Activated T-helper 1 cell treated with anti-CD3 and anti-CD28 coated beads, Interleukin-2, amount 50 U/mL, for 16 hours (primary cell): ENCODE measurements at places on chromosomes 16 and 17.

DNA sequence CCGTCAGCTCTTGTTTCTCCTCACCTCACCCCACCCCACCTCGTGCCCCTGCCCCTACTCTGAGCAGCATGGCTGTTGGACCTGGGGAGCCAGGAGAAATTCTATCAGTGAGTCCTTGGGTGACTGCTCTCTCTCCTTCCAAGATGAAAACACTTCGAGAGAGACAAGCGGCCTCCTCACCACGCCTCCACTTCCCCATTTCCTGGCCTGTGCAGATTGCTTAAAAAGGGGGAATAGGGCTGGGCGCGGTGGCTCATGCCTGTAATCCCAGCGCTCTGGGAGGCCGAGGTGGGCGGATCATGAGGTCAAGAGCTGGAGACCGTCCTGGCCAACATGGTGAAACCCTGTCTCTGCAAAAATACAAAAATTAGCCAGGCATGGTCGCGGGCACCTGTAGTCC is 9.5 kb downstream of the DLX4 start:
- DNase-seq = no peak

- no peak for DNase-seq
These were observed 149.0 kb downstream of the NTN1 start for GRCh38 chr17:9170336-9170735.

GRCh38 chr17:69031839-69032238 is 28.9 kb downstream of the ABCA9 start:
- no peak for DNase-seq

DNA sequence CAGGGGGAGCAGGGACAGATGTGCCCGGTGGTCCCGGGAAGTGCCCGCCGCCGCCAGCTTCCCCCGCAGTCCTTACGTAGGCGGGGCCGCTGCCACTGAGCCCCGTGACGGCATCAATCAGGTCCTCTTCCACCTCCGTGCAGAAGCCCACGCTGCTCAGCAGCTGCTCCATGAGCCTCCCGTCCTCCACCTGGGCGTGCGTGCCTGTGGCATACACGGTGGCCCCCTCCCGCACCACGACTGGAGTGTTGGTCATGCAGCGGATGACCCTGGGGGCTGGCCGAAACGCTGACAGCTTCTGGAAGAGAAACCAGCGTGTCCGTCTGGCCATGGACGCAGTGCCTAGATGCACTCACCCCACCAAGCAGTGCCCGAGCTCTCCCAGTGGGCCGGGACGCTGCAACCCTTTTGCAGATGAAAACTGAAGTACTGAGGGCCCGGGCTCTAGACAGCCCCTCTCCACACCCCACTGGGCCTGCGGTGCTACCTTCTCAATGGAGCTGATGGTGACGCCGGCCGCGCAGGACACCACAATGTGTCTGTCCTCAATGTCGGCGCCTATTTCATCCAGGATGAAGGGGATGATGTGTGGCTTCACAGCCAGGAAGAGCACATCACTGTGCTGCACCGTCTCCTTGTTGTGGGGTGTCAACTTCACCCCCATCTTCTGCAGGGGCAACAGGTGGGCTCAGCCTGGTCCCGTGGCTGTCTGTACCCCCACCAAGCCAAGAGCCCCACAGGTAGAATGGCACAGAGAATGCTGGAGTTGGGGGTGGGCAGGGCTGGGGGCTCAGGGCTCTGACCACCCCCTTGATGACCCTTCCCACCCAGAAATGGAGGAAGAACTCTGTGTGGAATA is 2.0 kb downstream of the PYCR1 start:
- DNase-seq = no peak

- DNase-seq = no peak
These were observed 592.5 kb upstream of the CA10 start for GRCh38 chr17:52751051-52751450.

GRCh38 chr17:31802502-31802901 is 56.5 kb downstream of the COPRS start:
- DNase-seq = no peak

DNA sequence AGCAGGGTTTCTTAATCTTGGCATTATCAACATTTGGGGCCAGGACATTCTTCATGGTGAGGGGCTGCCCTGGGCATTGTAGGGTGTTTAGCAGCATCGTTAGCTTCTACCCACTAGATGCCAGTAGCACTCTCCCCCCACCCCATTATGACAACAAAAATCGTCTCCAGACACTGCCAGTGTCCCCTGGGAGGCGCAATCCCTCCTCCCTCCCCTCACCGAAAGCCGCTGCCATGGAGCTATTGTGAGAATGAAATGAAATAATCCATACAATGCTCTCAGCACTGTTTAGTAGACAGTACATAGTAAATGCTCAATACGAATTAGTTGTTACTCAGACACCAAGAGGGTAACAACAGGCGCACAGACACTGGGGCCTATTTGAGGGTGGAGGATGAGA is 502.9 kb downstream of the NPIPA7 start:
- DNase-seq = no peak

- DNase-seq = no peak
These were observed 80.4 kb upstream of the DHX40 start for GRCh38 chr17:59485015-59485414.
